ENCODE measurements at places on chromosomes 4 and X.
A peak's percentile ranks its signal among the peaks of the same experiment; 100 is the strongest.

GRCh38 chrX:13565511-13565910, 3.9 kb upstream of the EGFL6 start:
- DNase-seq: no peak

- no peak for DNase-seq
These were observed 30.8 kb downstream of the NDNF start for GRCh38 chr4:121041307-121042090.

DNA sequence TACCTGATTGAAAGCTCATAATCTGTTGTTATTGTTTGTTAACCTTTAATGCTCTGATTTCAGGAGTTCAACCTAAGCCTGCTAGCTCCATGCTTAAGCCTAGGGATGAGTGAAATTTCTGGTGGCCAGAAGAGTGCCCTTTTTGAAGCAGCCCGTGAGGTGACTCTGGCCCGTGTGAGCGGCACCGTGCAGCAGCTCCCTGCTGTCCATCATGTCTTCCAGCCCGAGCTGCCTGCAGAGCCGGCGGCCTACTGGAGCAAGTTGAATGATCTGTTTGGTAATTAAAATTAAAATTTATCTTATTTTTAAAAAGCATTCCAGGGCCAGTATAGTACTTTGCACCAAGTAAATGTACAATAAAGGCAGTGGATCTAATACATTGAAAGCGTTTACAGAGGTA, 37.1 kb upstream of the MSANTD1 start:
- DNase-seq: no peak

GRCh38 chr4:22986881-22987280, 294.1 kb downstream of the GBA3 start:
- no peak for DNase-seq

- DNase-seq: no peak
These were observed at the start of gene BEX5 for GRCh38 chrX:102155806-102156179. BEX5 (minus strand) TSS chrX:102155977; CDS start chrX:102154265, 1,712 bp downstream.

GRCh38 chr4:124904723-124905388, 192.3 kb upstream of the ANKRD50 start:
- peak; percentile 8 for DNase-seq

DNA sequence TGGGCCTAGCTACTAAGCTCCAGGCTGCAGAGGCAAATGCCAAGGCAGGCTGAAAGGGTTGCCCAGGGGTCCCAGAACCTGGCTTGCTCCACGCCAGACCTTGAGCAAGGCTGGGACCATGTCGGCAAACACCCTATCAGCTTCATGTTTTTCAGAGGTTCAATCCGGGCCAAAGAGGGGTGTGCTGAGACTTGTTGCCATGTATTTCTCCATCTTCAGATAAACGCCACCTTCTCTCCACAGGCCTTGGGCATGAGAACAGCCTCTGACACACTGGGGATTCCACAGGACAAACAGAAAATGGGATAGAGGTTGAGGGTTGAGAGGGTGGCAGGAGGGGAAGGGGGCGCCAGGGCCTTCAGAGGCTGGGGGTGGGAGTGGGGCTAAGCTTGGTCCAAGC, 8.6 kb downstream of the PJA1 start:
- DNase-seq: no peak

GRCh38 chrX:124540474-124540873, 194.1 kb downstream of the SH2D1A start:
- DNase-seq: no peak

DNA sequence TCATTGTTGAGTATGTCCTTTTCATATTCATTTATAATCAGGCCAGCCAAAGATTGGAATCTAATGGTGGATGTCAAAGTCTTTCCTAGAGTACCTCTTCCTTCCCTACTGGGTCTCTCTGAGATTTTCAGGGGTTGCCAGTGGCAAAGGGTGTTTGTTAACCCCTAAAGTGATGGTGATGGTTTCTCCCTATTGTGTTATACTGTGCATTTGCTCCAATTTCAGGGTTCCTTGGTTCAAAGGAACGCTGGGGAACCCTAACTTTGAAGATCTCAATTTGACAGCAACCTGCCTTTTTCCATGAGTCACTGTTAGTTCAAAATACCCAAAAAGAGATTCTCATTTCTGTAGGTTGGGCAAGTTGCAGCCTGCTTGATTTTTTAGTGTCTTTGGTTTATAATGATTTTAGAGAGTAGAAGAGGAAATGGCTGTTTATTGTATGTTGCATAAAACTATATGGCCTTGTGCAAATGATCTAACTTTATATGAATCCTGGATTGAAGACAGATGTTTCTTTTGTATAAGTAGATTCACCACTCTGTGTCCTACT, 23.0 kb downstream of the GAB1 start:
- no peak for DNase-seq

DNA sequence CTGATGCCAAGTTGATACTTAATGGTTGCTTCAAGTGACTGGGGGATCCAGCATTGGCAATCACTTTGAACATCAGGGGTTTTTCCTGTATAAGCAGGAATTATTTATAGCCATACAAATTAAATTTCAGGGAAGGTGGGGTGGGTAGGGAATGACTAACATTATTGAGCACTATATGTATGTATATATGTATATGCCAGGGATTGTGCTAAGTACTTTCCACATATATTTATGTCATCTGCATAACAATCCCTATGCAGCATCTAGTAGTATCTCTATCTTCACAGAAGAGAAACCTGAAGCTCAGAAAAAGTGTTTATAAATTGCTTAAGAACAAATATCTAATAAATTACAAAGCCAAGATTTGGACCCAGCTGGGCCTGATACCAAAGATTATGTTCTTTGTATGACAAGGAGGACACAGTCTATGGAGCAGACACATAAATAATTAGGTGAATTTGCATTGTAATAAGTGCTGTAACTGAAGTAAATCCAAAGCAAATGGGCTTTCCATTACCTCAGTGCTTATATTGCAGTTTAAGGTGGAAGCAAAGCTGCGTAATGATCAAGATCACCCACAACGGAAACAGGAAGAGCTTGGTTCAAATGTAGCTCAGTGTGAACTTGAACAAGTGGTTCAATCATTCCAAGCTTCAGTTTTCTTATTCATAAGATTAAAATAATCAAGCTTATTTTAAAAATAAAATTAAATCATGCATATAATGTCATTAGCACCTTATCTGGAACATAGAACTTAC, 18.9 kb upstream of the RASGEF1B start:
- DNase-seq: no peak

DNA sequence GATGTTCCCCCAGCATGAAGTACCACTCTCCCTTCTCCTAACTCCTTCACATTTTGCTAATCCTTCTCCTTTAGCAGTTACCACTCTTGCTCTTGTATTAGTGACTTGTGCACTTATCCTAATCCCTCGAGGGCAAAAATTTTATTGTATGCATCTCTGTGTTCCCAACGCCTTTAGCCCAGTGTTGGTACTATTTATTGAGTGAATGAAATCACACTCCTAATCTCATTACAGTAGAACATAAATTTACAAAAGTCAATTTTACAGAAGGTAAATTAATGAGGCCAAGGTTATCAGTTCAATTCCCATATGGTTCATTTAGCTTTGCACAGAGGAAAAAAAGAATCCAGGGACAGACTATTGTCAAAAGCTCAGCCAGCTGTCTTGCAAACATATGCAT, 178.4 kb downstream of the NR3C2 start:
- no peak for DNase-seq

Data from muscle of back (tissue), 13 donors.